ENCODE measurements at places on chromosomes 1 and 21.
A peak's percentile ranks its signal among the peaks of the same experiment; 100 is the strongest.

- DNase-seq, result no peak
Measured at GRCh38 chr1:75999034-75999433, 66.8 kb upstream of the ASB17 start.

DNA sequence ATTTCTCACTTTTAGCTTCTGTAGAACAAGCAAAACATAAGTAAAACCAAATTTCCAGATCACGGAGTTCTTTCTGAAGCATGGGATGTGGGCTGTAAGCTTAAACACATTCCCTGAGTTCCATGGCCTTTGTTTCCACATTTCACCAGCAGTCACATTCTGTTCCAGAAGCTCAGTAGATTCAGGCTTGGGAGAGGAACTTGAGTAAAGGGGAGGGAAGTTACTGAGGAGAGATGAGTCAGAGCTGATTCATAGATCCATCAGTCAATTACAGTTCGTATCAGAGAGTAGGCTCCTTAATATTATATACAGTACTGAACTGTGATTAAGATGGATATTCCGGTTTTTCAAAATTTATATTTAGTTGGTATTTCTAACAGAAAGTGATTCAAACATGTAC is 614.3 kb downstream of the NCAM2 start:
- DNase-seq, result peak; percentile 91

- DNase-seq, result no peak
Measured at GRCh38 chr1:3703786-3704371, 48.4 kb upstream of the CCDC27 start.

DNA sequence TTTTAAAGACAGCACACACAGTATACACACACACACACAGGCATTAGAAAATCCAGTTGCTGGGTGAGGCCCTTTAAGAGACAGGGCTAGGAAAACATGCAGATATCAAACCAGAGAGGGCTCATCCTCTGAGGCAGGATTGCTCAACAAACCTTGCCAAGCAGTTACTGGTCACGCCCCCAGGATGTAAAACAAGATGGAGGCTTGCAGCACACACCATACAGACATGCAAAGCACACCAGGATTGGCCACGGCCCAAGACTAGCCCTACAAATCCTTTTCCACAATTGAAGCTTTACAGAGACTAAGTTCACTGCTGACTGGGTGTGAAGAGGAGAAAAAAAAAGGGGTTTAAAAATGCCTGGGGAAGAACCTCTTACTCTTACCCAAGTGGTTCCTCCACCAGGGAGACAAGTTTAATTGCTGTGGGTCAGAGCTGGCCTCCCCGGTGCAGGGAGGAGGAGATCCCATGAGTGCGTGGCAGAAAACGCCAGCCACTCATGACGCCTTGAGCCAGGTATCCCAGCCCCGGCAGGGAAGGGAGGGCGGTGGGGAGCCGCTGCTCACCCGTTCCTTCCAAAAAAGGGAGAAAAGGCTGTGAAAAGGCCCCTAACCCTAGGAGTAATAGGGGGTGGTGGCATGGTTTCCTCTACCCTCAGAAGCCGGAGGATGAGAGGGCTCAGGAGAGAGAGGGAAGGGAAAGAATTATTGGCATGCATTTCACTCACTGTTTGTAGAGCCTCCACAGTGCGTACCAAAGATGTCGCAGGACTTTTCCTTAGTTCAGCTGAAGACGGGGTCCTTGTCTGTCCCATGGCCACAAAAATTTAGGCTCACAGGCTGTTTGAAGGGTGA is 594.6 kb upstream of the ZP4 start:
- DNase-seq, result peak; percentile 60

- DNase-seq, result peak; percentile 43
Measured at GRCh38 chr1:172352435-172352834, 68.0 kb upstream of the C1orf105 start.

- peak; percentile 96 for DNase-seq
Measured at GRCh38 chr1:36133484-36133883, 8.5 kb upstream of the COL8A2 start.

DNA sequence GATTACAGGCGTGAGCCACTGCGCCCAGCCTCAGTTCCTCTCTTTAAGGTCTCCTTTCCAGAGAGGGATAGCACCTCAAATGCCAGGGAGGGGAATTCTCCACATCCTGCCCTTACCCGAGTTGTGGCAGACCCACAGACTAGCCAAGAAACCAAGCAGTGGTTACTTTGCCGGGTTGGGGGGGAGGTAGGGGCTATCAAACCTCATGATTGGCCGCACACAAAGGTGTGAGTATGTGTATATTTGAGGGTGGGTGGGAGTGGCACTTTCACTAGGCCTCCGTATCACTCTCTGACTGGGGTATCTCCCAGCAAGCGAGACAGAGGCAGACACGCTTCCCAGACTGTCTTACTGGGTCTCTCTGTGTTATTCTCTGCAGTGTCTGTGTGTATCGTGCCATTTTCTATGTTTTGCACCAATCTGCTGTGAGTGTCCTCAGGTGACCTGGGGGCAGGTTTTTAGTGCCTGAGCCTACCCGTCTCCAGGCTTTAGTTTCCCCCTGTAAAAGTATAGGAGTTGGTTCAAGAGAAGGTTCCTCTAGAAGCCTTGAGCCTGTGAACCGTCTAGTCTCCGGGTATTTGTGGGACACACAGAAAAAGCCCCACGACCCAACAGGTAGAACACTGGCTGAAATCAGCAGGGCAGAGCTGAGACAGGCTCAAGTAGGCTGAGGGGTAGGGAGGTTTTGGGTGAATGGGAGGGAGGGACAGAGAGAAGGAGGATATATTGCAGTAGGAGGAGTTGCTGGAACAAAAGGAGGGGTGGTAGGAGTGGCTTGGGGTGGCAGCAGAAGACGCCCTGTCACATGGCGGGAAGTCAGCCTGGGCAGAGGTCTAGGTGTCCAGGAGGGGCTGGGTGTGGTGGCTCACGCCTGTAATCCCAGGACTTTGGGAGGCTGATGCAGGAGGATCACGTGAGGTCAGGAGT is 10.3 kb downstream of the LMNA start:
- DNase-seq, result no peak

GRCh38 chr1:209823143-209824041 is 4.4 kb upstream of the UTP25 start:
- DNase-seq, result peak; percentile 88

DNA sequence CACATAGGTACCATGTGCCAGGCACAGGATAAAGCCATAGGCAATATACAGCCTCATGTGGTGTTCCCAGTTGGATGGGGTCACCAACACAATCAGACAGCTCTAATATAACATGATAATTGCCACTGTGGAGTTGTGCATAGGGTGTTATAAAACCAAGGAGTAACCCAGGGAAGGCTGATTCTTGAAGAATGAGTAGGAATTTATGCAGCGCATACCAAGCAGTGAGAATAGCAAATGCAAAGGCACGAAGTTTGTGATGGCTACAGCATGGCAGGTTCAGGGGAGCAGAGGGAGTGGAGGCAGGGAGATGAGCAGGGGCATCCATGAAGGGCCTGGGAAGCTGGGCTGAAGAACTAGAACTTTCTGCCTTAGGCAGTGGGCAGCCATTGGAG is 20.4 kb upstream of the SLC2A1 start:
- DNase-seq, result no peak

- DNase-seq, result no peak
Measured at GRCh38 chr1:204550926-204551325, 34.7 kb downstream of the MDM4 start.

DNA sequence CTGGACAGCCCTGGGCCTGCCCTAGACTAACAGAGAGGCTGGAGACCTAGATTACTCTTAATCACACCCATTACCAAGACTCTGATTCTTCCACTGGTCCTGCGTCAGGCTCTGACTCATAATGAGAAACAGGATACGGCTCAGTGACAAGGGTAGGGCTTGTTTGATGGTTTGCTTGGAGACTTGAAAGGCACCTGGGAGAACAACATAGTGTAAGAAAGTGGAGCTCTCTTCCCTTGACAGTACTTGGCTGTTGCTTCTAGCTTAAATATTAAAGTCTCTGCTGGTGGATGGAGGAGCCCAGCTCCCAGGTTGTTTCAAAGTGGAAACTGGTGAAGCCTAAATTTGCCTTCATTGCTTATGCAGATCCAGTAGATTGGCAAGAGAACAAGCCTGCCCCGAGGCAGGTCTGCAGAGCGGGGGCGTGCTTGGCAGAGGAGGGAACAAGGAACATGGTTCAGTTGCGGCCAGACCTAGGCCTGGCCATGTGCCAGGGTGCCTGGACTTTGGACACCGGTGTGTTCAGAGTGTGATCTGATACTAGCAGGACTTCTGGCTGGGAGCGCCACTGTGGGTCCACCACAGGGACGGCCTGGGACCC is 480.6 kb downstream of the CAMTA1 start:
- peak; percentile 89 for DNase-seq

DNA sequence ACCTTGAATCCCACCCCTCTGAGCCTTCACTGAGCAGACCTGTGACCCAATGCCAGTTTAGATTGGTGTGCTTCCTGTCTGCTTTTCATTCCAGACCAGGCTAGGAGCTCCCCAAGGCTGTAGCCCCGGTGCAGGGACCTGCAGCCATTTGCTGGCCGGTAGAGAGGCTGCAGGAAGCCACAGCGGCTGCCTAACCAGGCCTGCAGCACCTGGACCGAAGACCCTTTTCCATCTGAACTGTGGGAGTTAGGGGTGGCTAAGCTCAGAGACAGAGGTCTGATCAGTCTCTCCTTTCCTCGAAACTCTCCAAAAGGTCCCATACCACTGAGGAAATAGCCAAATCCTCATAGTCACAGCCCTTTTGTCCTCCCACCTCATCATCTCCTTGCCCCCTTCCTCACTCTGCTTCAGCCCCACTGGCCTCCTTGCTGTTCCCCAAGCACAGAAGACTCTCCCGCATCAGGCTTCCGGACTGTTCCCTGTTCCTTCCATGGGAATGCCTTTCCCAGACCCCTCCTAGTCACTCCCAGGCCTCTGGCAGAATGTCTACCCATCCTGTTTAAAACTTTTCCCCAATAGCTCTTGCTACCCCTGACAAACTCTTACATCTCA is 674 bp upstream of the TTC4 start:
- DNase-seq, result no peak

DNA sequence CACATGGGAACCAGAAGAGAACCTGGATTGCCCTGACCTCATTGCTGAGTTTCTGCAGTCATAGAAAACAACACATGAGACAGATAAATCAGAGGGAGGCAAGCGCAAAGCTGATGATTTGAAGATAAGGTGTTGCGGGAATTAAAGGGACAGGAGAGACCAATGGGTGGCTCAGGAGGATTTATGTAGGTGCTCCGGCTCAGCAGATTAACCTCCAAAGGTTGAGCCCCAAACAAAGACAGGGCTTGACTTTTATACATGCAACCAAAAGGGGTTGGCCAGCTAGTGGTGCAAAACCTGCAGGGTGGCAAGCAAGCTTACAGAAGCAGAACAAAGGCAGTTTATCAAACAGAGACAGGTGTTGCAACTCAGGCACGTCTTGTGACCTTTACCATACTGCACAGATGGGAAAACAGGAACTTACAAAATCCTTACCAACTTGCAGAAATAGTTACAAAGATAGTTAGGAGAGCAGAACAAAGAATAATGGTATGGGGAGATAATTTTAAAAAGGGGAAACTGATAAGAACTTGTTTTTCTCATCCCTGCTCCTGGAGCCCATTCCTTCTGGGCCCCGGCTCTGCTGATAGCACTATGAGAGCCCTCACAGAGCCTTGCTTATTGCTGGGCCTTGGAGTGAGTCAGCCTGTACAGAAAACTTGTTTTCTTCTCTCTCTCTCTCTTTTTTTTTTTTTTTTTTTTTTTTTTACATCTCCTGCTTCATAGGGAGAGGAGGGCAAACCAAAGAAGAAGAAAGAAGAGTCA is 93.6 kb downstream of the SNRPE start:
- no peak for DNase-seq

- peak; percentile 83 for DNase-seq
Measured at GRCh38 chr1:204072931-204073836, at the start of gene SOX13. SOX13 (plus strand) TSS chr1:204073115; CDS start chr1:204112916, 39,801 bp downstream.

GRCh38 chr21:25390701-25391100 is 216.6 kb downstream of the MRPL39 start:
- DNase-seq, result no peak

- no peak for DNase-seq
Measured at GRCh38 chr1:27635396-27636142, 584 bp upstream of the FGR start.

DNA sequence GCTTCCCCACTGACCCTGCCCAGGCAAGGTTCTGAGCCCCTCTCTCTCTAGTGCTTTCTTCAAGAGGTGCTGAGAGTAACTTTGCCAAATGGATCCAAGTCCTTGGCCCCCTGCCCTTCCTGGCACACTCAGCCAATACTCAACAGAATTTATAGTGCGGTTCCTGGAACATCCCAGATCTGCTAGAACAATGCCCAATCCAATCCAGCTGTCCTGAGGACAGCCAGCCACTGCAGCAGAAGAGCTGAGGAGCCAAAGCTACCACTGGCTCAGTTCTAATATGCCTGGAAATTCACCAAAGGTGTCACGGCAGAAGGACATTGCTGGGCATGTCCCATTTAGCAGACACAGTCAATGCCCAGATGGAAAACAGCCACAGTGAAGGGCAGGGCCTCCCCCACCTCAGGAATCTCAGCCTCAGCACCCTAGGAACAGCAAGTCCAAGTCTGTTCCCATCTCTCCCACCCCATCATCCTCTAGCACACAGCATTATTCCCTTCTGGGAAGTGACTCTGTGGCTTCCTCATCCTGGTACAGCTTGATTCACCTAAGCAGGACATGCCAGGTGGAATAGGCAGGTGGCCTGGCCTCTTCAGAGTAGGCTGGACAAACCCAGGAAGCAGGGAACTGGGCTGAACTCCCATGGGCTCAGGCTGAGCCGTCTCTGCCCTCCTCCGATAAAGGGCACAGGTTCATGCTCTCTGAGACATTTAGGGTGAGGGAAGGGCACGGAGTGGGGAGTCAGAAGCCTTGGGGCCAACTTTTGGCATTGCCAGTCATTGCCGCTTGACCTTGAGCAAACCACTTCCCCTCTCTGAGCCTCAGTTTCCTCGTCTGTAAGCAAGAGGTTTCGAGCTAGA is 24.6 kb downstream of the PMVK start:
- no peak for DNase-seq

GRCh38 chr1:78044796-78045562 is 787 bp upstream of the GIPC2 start:
- no peak for DNase-seq

- peak; percentile 3 for DNase-seq
Measured at GRCh38 chr1:109024646-109025045, 17.3 kb downstream of the WDR47 start.

- peak; percentile 61 for DNase-seq
Measured at GRCh38 chr1:107529511-107530149, 388.8 kb downstream of the NTNG1 start.

DNA sequence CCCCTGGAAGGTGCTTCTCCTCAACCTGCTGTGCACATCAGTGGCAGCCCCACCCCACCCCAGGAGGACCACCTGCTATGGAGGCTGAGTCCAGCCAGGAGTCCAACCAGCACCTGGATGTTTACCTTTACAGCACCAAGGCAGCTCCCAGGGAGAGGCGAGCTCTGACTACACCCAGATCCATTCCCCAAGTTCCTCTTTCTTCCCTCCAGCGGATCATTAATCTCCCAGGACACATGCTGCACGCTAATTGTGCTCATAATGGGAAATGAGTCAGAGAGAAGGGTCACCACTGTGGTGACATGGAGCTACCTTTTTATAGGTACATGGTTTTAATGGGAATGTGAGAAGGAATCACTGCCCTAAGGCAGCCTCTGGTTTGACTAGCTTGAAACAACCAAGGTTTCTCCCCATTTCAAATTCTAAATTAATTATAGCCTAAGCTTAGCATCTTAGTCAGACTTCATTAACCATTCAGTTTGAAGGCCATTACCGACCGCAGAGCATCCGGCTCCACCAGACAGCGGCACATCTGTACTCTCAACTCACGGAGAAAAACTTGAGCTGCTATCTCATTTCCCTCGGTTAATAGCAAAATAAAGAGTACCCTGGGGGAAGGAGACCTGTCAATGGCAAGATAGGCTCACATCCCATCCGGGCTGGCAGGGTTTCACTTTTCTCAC is 173.1 kb upstream of the GALNT2 start:
- DNase-seq, result no peak

- DNase-seq, result peak; percentile 56
Measured at GRCh38 chr1:203117611-203118575, 9.6 kb upstream of the ADORA1 start.

All from fibroblast of skin of right biceps (primary cell).